Ecto neural progenitor cell (in vitro differentiated cells): ENCODE measurements at places on chromosomes 4 and X.
A peak's percentile ranks its signal among the peaks of the same experiment; 100 is the strongest.

- DNase-seq: no peak
Observed at GRCh38 chr4:104235967-104236366, 258.7 kb downstream of the CXXC4 start.

- DNase-seq: no peak
Observed at GRCh38 chr4:128471576-128471975, 184.0 kb upstream of the PGRMC2 start.

DNA sequence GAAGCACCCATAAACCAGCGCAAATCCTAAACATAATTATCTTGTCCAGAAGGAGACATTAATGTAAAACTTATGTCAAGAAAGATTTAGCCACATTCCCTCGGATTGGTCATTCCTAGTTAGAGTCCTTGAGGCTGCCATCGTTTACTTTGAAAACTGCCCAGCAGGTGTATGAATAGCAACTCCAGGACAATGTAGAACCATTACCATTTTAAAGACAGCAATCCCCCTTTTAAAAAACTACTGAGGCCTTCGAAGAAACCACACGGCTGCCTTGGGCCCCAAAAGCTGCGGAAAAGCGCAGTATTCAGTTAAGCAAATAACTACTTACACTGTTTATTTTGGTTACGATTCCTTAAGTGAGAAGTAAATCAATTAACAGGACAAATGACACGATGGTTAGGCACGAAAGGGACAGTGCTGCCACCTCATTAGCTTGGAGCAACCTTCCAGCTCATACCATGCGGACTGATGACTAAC, 822 bp upstream of the SGMS2 start:
- DNase-seq: no peak

- DNase-seq: no peak
Observed at GRCh38 chrX:27597508-27597907, 7.4 kb downstream of the DCAF8L2 start.

DNA sequence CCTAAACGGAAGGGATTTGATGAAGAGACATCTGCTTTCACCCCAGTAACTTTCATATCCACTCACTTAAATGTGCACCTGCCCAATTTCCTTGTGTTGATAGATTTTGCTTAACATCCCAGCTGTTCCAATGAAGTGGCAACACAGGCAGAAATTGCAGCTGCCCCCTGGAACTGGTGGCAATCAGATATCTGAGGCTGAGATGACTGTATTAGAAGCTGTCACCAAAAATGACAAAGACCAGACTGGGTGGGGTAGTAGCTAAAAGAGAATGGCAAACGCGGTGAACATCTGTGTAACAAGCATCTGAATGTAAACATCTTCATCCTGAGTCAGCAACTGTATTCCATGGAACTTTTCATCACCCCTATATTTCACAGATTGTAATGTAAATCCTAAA, 17.1 kb downstream of the GABRA2 start:
- no peak for DNase-seq

GRCh38 chrX:53039236-53039635, 9.4 kb upstream of the GPR173 start:
- DNase-seq: no peak

DNA sequence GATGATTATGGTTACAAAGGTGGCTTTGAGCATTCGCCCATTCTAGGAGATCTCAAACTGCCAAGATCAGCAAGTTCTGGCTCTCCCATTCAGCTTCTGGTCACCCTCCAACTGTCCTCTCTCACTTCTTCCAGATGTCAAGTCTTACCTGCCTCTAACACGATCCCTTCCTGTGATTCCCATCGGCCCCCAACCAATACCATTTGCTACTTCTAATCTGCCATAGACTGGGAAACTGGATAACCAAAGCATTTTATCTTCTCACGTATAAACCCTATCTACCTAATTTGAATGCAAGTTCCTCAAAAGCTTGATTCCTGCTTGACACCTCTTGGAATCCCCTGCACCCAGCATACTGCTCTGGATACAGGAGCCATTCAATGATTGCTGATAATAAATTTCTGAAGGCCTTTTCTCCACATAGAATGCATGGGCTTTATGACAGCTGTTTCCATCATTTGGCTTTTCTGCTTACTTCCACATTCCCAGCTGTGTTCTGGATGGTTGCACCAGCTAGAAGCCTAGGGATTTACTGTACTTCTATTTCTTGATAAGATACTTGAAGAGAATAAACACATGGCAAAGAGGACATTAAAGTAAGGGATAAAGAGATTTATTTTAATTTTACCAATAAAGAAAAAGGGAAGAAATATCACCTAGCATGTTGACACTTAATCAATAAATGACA, 9.6 kb downstream of the GPC4 start:
- DNase-seq: no peak

GRCh38 chrX:10798041-10798440, 177.7 kb upstream of the MID1 start:
- no peak for DNase-seq

GRCh38 chr4:98267498-98267897, 6.3 kb downstream of the RAP1GDS1 start:
- no peak for DNase-seq

GRCh38 chr4:17770845-17771244, 10.6 kb downstream of the FAM184B start:
- DNase-seq: no peak

DNA sequence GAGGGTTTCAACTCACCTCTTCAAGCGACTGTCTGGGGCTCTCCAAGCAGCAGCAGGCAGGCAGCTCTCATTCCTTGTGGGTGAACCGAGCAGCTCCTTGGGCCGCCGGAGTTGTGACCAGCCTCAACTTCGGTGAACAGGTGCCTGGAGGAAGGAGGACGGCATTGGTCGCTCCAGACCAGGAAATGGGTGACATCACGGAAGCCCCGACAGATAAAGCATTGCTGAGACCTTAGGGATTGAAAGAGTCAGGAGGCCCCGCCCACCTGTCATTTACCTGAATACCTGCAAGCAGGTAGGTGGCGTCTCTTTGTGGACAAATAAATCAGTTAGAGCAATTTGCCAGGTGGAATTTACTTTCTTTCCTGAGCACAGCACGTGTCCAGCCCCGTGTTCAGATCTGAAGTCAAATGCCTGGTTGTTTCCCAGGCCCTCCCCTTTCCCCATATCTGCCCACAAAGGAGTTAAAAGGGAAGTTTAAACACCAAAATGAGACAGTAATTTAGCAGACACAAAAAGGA, at the start of gene LNX1:
LNX1 (minus strand) TSS at position 115 of the 521 bp plus-strand sequence. CDS start 17,484 bp downstream, outside the sequence.
- DNase-seq: peak; percentile 62

DNA sequence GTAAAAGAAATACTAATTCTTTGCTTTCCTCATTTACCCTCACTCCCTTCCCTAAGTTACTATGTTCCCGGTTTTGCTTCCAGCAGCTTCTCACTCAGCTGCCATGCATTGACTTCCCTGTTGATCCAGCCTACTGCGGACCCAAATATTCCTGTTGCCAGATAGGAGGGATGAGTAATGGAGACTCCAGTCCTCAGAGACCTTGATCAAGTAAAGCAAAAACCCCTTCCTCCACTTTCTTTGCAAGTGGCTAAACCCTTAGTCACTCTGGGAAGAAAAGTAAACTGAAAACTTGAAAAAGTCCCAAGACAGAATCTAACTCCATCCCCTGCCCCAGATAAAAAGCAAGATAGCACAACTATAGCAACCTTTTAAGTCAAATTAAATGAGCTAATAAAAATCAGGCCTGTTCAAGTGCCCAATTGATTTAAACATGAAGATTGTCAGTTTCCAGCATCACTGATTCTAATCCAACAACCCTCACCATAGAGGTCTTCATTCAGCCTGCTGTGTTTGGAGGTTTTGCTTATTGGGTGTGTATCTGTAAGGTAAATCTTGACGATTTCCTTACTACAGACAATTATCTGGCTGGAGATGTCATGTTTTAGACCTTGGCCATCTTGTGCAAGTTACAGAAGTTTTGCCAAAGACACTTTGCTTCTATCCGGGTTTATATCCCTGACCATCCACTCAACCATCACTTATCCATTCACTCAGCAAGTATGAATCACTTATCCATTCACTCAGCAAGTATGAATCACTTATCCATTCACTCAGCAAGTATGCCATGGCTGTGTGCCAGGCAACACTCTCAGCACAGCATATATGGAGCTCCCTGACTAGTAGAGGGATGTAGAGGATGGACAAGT, 17.6 kb downstream of the FGFBP1 start:
- DNase-seq: no peak

- DNase-seq: no peak
Observed at GRCh38 chr4:141473952-141474351, 162.4 kb upstream of the IL15 start.

DNA sequence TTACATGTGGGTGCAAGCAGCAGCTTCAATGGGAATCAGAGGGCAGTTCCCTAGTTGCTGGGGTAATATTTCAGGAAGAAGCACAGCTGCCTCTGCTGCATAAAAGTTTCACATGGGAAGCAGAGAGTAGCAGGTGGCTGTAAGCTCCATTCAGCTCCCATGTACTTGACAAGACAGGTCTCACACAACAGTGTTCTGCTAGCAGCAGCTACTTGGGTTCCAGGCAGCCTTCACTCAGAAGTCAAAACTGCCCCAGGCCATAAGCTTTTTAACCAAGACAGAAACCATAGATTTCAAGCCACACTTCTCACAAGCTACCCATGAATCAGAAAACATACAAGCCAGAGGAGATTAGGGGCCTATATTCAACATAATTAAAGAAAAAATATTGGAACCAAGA, 41.4 kb upstream of the SPIN2A start:
- DNase-seq: no peak

- DNase-seq: no peak
Observed at GRCh38 chrX:9926002-9926401, 41.2 kb upstream of the CLDN34 start.

DNA sequence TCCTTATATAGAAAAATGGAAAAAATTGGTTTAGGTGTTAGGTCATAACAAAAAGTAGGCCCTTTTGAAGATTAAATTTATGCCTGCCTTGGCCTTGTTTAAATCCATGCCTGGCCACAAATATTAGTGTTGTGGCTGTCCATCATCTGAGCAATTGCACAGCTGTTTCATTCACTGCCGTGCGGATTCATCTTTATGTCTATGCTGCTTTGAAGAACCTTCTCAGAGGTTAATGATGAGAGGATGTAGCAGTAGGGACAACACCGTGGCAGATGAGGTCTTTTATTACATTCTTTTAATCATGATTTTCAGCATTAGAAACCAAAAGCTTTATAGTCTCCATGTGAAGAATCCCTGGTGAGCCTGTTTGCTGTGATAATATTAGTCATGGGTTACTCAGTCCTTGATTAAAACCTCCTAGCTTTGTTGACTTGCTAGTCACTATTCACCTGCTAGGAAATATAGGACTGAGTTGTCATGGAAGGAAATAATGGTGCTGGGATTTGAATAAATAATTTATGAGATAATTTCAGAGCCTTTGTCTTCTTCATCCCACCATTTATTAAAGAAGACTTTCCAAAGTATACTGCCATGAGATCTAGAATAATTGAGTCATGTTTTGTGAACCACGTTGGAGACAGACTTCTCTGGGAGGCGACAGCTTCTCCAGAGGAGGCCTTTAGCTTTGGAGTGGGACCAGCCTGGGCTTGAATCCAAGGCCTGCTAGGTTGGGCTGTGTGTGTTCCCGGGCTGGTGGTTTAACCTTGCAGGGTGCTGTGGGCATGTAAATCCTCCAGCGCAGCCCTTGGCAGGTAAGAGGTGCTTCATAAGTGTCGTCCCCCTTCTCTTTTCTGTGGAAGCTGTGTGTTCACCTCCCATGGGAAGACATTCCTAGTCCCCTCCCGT, 53.5 kb downstream of the PTTG2 start:
- DNase-seq: no peak

DNA sequence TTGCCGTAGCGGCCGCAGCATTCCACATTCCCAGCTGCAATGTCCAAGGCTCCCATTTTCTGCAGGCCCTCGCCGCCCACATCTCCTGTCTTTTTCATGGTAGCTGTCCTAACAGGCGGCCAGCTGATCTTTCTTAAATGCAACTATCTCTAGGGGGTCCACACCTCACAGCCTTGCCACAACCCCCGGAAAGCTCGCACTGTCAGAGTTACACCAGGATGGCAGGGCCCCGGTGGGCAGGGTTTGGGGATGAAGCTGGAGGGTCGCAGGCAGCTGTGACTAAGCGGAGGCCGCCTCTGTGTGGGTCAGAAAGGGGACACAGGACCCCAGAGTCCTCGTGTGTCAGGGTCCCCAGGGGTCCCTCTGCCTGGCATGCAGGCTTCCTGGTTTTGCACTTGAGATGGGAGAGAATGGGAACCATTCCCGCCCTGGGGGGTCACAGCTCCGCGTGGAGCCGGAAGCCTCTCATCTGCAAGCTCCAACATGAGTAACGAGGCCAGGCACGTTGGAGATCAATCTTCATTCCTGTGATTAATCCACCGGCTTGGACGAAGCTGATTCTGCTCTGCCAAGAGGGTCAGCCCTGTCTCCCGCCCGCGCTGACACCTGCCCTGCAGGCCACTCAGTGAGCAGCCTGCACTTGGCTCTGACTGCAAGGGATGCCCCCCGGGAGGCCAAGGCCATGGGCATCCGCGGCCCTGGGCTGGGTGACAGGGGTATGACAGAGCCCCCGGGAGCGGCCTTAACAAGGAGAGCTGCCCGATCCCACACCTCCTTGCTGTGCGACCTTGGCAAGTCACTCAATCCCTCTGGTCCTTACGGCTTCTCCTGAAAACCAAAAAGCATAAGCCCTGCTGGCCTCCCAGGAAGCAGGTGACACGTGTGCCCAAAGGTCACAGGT, 97.9 kb downstream of the ADRA2C start:
- no peak for DNase-seq

- DNase-seq: no peak
Observed at GRCh38 chr4:82223715-82224114, 150.1 kb downstream of the HNRNPD start.

DNA sequence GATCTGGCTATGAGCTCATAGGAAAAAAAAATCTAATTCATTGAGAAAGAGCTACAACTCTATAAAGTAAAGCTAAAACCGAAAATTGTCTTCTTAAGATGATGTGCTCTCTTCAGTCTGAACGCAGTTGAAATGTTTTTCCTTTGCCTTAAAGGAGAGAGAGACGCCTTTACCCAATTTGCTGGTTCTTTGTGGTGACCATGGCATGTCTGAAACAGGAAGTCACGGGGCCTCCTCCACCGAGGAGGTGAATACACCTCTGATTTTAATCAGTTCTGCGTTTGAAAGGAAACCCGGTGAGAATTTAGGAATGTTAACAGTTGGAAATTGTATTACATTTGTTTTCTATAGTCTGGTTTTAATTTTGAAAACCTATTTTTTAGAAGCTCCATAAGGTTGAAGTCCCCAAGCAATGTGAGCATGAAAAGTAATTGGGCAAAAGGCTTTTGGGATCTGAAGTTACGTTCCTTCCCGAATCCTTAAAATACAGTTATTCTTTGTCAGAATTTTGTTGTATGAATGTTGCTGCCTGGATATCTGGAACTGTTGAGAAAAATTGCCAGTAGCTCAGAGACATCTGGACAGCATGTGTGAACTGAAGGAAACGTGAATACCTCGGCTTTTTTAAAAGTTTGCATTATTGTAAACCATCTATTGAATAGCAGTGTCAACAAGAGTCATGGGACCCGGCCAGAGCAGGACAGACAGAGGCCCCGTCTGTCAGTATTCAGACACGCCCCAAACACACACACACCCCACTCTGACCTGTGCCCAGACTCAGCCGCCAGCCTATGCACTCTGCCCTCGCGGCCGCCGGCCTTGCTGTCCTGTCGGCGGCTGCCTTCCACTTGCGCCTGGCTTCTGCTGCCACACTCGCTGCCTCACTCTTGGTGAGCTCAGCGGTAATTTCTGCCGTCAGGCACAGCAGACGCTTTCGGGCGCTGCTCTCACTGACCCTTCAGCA, 9.9 kb downstream of the PIGG start:
- no peak for DNase-seq
